PC-3 (cell line): ENCODE measurements at places on chromosomes 13 and 19. TPM values are rescaled to one million over a fixed set of nuclear protein-coding genes. Genes with fewer than 3 reads are reported as not detected.
A peak's percentile ranks its signal among the peaks of the same experiment; 100 is the strongest.

DNA sequence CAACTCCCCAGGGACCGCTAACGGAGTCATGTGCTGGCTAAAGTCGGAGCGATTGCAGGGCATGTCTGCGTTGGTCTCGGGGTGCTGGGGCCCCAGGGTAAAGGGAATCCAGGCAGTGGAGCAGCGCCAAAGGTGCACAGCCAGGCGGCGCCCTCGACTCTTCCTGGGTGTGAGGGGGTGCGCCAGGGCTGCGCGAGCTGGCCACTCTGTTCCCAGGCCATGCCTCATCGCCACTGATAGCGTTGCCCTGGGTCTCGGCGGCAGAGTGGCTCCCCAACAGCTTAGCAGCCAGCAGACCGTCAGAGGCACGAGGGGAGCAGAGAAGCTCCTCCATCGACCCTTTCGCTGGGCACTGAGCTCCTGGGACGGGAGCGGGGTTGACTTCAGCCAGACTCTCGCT is 152.7 kb downstream of the B3GLCT start:
- no peak for DNase-seq

NPAS1 gene
- 1.1 and 1.6 TPM in 2 replicates for total RNA-seq

- no peak for DNase-seq
Measured at GRCh38 chr13:41678848-41679247, 221.5 kb downstream of the RGCC start.

DNA sequence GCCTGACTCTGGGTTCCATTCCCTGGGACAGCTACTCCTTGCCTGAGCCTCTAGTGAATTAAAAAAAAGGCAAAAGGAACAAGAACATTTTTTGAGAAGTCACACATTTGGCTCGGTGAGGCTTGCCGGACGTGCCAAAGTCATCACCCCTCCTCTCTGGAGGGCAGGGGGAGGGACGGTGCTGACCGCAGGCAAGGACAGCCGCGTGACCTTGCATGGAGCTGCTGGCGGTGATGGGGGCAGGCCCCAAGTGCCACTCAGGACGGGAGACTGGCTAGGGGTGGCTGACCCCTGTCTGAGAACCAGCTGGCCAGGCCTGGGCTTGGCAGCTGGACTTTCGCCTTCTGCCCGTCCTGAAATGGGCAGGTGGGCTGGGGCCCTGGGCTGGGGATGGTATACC is 26.4 kb downstream of the MAP2K2 start:
- no peak for DNase-seq

CGB3 gene
- total RNA-seq: not detected in 2 replicates

DNA sequence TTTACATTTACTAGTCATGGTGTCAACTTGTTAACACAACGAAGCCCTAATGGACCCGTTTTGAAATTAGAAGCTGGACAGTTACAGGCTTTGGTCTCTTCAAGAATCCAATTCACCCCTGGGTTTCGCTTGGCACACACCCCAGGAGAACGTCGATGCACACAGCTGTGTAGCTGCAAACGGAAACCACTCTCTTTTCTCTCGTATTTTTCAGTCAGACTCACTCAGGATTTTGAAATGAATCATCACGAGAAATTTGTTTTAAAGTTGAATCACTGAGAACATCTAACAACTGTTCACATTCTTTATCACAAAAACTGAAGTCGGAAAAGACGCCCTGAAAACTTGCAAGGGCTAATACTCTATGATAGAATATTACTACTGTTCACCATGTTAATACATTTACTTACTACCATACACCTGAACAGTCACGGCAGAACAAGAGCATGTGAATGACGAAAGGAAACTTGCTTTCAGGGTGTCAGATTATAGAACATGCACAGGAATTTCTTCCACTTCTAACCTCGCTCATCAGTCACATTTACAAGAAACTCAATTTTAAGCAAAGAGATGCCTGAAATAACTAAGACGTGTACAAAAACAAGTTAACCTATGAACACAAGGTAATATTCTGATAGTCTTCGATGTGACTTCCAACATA is 4.7 kb downstream of the PNMA8A start:
- peak; percentile 73 for DNase-seq

CCNE1 gene
- 10.0 and 10.9 TPM in 2 replicates for total RNA-seq

STAP2 gene
- 71.1 and 72.6 TPM in 2 replicates for total RNA-seq

- no peak for DNase-seq
Measured at GRCh38 chr13:42880056-42880605, 98.7 kb downstream of the FAM216B start.

- DNase-seq: no peak
Measured at GRCh38 chr13:98083936-98084335, 59.0 kb upstream of the FARP1 start.

- DNase-seq: no peak
Measured at GRCh38 chr13:100213576-100213975, 124.7 kb downstream of the PCCA start.

GRCh38 chr13:21242236-21242635 is 65.8 kb downstream of the MRPL57 start:
- no peak for DNase-seq

- DNase-seq: no peak
Measured at GRCh38 chr13:39326469-39327171, 276.4 kb downstream of the LHFPL6 start.

DNA sequence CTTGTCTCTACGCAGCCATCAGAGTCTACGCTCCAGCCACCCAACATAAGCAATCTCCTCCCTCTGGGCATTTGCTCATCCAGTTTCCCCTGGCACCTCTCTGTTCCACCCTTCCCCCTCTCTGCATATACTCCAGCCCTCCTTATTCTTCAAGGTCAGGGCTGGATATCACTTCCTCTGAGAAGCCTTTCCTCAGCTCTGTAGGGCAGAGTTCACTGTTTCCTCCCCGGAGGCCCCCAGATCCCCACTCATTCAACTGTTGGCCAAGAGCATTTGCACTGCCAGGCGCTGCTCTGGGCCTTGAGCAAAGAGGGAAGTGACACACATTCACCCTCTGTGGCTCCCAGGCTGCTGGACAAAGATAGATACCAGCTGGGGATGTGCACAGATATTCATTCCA is 3.3 kb downstream of the FCGRT start:
- DNase-seq: no peak

DNA sequence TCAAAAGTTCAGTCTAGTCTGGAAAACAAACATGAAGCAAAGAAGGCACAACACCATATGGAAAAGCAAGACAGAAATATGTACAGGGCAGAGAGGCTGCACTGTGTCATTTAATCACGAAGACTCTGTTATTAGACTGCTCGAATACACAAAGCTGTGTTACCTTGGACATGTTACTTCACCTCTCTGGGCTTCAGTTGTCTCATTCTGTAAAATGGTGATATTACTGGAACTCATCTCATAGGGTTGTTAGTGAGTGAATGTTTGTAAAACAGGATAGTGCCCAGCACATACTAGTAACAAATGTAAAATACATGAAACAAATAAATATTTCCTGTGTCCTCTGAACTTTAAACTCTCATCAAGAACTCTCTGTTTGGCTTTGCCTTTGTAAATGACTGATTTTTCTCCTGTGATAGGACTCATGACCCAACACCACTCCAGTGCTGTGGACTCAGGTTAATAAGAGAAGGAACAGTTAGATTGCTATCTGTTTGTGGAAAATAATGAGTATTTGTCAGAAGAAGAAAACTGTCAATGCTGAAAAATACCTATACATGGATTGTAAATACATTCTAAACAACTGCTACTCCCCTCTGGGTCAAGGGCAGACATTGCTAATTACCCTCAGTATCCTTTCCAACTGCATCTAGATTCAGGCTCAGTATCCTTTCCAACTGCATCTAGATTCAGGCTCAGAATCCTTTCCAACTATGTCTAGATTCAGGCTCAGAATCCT is 62.3 kb downstream of the ZIC5 start:
- no peak for DNase-seq
